Stimulated activated CD4-positive, alpha-beta T cell treated with anti-CD3 and anti-CD28 coated beads, Interleukin-12 subunit alpha, Interleukin-12 subunit beta, amount 100 ng/mL, for 4 hours (primary cell): ENCODE measurements at places on chromosomes 6 and 20.

DNA sequence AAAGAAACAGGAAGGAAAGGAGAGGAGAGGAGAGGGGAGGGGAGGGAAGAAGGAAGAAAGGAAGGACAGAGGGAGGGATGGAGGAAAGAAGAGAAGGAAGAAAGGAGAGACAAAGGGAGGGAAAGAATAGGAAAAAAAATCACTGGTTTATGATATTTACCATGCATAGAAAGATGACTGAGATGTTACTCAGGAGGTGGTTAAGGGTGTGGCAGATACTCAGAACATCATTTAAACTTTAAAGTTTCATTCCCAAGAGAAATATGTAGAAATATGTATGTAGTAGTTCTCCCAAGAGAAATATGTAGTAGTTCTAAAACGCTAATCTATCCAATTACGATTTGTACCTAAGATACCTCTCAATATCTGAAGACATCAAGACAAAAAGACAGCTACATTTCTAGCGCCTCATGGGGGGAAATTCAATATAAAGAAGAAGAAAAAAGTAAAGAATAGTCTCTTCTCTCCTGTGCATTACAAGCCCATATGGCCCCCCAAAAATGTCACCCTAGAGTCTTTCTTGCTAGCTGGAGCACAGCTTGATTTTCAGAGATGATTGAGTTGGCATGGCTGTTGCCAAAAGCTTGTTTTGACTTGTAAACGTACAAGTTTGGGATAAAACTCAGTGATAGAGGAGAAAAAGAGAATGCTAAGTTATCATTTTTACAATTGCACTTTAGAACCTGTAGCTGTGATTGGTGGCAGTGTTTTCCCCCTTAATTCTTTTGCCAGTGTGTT, 539.2 kb downstream of the CDH26 start:
- DNase-seq: no peak

DNA sequence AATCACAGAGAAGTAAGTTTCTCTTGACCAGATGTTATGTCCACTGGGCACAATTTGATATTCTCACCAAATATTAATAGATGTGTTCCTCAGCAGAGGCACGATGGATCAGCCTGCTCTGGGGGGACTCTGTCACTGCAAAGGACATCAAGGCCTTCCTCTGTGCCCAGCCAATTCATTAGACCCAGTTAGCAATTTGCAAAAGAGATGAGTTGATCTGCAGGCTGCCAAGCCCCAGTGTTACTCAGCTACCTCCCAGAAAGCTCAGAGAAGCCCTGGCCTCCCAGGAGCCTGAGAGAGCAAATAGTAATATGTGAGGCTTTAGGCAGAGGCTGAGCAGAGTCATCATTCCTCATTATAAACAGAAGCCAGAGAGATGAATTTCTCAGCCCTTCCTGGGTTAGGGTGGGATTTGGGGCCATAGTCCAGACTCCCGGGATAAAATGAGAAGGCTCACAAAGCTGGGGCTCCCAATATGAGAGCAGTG, 54.2 kb downstream of the ZNF831 start:
- no peak for DNase-seq

- DNase-seq: no peak
These were observed 480.8 kb upstream of the IMPG1 start for GRCh38 chr6:76553256-76553655.

- no peak for DNase-seq
These were observed 200.1 kb downstream of the TMEM242 start for GRCh38 chr6:157123234-157123633.

DNA sequence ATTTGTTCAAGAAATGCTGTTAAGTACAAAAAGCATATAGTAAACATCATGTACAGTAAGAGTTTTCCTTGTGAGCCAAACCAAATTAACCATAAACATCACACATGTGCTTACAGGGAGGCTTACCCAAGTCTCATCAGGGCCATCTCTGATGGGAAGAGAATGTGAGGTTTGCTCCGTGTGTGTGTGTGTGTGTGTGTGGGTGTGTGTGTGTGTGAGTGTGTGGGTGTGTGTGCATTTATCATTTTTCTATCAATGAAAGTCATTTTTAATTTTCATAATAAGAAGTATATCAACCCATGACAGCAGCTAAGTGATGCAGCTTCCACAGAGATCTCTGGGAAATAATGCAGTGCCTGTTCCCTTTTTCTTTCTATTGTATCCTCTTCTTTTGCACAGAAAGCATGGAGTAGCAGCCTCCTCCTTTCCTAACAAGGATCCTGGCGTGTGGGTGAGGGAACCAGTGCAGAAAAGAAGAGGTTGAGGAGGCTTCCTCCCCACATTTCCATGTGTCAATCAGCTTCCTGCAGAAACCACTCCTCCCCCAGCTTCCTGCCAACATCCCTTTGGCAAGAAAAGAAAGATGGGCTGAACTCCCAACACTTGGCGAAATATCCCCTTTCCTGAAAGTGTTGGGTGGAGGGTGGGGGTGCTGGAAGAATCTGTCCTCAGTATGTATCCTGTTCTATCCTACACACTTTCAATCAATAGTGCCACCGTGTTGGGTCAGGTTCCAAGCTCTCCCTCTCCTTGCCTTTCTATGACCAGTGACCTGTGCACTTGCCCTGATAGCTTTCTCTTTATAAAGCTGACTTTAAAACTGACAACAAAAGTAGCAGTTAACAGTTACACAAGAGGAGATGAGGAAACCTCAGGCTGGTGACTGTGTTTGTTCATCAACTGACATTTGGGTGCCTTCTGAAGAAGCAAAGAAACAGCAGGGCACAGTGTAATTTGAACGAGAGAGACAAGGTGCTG, 251.8 kb upstream of the CITED2 start:
- DNase-seq: no peak

DNA sequence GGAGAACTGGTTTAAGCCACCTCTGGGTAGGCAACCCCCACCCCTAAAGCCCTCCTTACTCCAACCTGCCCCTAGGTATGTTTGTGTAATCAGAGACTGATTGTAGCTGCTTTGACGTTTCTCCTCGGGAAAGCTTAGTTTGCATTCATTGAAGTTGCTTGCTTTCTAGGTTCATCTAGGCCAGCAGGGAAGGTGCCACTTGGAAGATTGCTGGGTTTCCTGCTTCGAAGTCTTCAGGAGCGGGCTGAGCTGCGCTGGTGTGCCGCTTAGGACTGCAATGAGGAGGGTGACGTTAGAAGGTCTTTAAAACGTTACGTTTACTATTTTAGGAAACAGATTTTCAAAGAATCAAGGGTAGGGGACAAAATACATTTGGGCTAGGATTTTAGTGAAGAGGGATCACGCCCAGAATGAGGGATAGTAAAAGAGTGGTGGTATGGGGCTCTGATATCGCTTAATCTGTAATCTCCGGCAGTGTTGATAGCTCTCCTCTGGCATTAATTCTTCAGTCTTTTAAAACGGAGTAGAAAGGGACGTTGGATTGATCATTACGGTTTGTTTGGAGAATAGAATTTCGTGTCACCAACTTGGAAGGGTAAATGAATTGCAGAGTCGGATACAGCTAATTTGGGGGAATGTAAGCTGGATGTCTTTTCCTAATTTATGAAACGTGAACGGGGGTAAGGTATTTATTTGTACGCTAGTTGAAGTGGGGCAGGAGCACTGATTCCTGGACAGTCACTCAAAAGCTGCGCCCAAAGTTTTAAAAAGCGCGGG, 92.6 kb upstream of the PRDM1 start:
- no peak for DNase-seq

DNA sequence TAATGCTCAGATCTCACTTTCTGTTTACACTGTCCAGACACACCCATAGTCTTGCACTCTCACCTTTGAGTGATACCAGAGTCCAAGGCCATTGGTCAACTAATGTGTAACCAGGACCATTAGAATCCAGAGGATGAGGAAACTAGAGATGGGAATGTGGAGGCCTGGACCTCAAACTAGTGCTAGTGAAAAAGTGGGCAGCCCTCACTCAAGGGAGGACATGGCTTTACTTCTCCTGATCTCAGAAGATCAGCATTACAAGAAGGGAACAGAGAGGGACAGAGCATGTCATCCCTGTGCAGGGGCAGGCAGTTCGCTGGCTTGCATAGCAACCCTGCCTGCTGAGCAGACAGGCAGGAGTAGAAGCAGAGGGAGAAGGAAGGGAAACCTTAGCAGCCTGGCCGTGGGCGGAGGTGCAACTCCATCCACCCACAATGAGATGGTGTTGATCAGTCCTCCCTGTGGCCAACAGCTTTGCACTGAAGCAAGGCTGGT, 22.6 kb upstream of the XRN2 start:
- no peak for DNase-seq

GRCh38 chr6:35831257-35832007, 26.3 kb downstream of the LHFPL5 start:
- no peak for DNase-seq

DNA sequence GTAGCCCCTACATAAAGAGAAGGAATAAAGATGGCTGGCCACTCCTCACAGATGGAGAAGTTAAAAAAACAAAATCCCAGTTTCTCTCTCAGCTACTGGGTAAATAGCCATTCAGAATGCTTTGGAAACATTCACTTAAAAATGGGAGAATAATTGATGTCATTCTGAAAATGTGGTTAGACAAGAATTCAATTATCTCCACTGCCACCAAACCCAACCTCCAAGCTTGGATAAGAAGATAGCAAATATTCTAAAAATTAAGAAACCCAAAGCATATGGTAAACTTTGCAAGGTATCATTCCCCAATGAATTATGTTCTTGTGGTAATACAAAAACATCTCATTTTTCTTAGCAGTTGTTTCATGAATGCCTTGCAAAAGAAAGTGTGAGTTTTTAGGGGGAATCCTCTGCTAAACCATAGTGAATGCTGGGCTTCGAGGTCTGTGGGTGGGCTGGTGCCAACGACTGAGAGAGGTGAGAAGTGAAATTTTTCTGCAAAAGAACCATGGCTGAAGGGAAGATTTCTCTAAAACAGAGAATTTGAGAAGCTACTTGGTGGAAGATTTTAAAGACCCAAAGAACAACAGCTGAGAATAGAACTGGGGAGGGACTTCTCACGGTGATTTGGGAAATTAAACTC, 497.9 kb upstream of the JARID2 start:
- no peak for DNase-seq

DNA sequence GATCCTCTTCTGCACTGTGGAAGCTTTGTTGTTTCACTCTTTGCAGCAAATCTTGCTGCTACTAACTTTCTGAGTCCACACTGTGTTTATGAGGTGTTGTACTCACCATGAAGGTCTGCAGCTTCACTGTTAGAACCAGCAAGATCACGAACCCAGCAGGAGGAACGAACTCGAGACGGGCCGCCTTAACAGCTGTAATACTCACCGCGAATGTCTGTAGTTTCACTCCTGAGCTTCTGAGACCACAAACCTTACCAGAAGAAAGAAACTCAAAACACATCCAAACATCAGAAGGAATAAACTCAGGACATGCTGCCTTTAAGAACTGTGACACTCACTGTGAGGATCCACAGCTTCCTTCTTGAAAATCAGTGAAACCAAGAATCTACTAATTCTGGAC, 48.1 kb upstream of the MBOAT1 start:
- DNase-seq: no peak
